ENCODE measurements at places on chromosomes 6 and 20.

DNA sequence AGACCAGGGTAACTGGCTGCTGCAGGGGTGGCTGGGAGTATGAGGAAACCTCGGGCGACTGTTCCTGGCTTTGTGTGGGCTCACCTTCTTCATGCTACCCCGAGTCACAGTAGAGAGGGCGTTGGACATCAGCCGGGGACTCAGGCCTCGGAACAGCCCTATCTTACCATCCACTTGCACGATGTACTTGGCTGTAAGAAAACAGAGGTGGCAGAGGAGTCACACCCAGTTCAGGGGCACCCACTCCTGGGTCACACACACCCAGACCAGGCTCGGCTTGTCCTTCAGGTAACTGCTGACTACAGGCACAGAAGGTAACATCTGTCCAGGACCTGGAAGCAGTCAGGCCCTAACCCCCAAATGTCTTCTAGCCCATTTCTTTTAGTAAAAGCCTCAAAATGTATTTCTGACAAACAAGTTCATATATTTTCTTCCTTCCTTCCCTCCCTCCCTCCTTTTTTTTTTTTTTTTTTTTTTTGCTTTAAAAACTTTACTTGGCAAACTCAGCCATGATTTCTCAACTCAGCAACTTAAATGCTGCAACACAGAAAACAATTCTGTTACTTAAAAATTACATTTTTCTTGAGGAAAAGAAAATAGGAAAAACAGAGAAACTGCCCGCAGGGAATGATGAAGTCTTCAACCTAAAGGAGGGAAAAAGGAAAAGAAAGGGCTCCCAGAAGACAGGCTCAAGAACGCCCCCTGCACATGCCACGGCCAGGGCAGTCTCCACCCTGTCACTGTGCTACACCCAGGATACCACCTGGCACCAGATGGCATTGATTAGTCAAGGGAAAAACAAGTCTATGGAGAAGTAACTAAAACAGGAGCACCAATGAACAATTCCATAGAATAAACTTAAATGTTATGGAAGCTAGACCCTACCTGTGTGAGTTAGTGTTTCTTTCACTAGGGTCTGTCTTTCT, 7.3 kb downstream of the MTCH1 start:
- DNase-seq = no peak

- peak; percentile 21 for DNase-seq
Measured at GRCh38 chr6:98835149-98836024, 1.0 kb downstream of the POU3F2 start.

GRCh38 chr6:88663801-88664200, 299.6 kb downstream of the RNGTT start:
- DNase-seq = no peak

- DNase-seq = no peak
Measured at GRCh38 chr6:51213811-51214210, 395.1 kb downstream of the TFAP2B start.

- DNase-seq = no peak
Measured at GRCh38 chr6:90093558-90094073, 199.3 kb downstream of the GJA10 start.

- DNase-seq = peak; percentile 16
Measured at GRCh38 chr6:42260396-42260888, 42.8 kb upstream of the MRPS10 start.

GRCh38 chr6:151379933-151380847, 11.2 kb downstream of the ZBTB2 start:
- no peak for DNase-seq

- no peak for DNase-seq
Measured at GRCh38 chr6:141110481-141110880, 1022.2 kb upstream of the GJE1 start.

GRCh38 chr6:88908598-88909548, 54.5 kb downstream of the RNGTT start:
- DNase-seq = no peak

GRCh38 chr20:32446301-32447100, 88.4 kb downstream of the ASXL1 start:
- DNase-seq = no peak

GRCh38 chr6:5726976-5727718, 279.6 kb downstream of the NRN1 start:
- peak; percentile 17 for DNase-seq

DNA sequence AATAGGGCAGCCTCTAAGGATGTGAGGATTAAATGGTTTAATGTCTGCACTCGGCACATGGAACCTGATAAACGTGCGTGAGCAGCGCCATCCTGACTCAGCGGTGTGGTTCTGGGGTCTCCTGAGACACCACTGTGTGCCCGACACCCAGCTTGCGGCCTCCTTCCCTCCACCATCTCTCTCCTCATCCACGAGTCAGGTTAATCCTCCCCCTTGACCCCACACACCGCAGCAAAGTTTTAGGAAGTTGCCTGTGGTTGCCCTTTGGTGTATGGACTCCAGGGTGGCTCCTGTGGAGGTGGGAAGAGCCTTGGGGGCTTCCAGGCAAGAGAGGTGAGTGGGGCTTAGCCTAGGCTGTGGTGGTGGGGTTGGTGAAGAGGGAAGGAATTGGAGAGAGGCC, 68.2 kb downstream of the PHACTR3 start:
- no peak for DNase-seq

- no peak for DNase-seq
Measured at GRCh38 chr20:56487216-56487615, 18.8 kb downstream of the RTF2 start.

DNA sequence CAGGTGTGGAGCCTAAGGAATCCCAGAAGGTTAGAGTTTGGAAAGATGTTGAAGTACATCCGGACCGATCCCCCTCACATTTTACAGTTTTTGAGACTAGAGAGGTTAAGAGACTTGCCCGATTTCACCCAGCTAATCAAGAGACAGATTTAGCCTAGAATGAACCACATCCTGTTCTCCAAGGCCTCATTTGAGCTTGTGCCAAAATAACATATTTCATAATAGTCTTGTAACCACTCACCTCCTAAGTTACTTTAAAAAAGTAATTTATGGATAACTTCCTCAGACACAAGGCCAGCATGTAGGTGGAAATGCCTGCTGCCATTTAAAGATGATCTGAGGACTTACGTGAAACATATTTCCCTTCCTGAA, 39.8 kb upstream of the ARHGAP18 start:
- DNase-seq = no peak

DNA sequence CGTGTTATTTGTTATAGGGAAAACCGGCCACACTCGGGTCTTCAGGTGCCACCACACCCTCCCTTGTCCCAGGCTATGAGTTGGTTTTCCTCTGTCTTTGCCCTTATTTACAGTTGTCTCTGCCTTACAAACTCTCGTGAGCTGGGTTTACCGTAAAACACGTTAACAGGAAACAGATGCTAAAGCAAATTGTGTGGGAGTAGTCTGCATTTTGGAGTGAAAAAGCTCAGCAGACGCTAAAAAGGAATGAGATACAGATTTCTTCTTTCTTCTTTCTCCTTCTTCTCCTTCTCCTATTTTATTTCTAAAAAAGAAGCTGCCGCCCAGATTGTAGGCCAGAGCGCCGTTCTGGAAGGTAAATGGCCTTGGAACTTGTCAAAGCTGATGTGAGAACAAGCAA, 51.9 kb downstream of the APCDD1L start:
- no peak for DNase-seq

DNA sequence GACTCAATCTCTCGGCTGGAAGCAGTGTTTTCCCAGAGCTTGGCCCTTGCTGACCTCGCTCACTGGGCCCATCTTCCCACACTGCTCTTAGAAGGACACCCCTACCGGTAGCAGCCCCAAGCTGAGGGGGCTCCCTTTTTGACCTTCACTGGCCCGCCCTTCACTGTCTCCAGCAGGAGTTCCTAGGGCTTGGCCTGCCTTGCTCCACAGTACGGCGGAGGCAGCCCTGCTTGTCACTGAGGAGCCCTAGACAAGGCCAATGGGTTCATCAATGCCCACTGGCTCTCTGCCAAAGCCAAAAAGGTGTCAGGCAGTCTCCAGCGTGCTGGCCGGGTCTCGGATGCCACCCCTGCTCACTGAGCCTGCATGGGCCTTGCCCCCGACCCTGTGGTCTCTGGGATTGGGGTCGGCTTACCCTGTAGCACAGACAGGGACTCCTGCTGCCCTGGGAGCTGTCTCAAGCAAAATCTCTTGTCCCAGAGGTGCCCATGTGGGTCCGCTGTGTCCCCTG, 2.1 kb downstream of the MMP24OS start:
- DNase-seq = no peak

DNA sequence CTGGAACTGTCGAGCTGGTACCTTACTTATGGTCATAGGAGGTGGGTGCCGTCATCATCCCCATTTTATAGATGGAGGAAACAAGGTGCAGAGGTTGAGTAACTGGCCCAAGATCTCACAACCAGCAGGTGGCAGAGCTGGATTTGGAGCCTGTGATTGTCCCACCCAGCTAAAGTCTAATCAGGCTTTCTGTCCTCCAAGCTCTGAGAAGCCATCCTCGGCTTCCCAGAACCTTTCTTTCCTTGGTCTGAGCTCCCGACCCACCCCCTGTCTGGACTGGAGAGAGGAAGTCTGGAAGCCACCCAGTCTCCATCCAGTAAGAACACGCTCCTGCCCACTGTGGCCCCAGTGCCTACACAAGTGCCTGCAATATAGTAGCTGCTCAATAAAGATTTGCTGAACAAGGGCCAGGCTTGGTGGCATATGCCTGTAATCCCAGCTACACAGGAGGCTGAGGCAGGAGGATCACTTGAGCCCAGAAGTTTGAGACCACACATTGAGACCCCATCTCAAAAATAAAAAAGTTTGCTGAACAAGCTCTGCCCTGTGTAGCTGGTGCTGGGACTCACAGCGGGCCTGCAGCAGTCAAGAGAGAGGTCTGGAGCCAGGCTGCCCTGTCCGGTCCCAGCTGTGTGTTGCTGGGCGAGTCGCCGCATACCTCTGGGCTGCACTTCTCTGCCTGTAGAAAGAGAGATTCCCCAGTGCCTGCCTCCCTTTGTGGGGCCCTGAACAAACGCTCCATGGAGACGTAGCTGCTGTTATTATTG, 32.5 kb upstream of the DLGAP4 start:
- DNase-seq = peak; percentile 48

- no peak for DNase-seq
Measured at GRCh38 chr20:3433744-3434143, 26.3 kb upstream of the DNAAF9 start.

DNA sequence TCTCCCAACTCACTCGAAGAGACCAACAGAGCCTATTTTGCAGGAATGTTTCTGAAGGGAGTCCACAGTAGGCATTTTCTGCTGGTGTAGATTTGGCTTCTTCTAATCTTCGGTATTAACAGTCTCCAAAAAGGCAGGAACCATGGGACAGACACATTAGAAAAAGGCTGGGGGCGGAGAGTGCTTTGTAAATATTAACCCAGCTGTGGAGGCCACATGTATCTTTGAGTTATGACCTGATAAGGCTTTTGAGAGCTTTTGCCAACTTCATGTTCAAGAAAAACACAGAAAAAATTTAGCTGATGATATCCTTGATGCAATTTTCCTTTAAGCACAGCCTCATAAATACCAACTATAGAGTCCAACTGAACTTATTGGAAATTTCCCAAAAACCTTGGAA, 119.4 kb upstream of the TSHZ2 start:
- no peak for DNase-seq

DNA sequence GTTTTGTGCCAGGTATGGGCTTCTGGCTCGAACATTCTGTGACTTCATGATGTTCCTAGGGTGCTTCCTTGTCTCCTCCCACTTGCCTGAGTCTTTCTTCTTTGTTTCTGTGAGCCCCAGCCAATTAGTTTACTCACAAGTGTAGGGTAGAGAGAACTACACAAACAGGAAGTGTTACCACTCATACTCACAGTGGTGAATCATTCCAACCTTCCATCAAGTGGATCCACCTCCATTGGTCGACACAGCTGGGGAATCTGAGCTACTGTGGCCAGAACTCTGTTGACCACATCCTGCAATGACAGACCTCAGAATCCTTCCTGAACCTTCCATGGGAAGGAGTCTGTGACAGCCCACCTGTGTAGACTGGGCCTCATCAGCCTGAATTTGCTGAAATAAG, 76.8 kb downstream of the UNC5CL start:
- peak; percentile 94 for DNase-seq

DNA sequence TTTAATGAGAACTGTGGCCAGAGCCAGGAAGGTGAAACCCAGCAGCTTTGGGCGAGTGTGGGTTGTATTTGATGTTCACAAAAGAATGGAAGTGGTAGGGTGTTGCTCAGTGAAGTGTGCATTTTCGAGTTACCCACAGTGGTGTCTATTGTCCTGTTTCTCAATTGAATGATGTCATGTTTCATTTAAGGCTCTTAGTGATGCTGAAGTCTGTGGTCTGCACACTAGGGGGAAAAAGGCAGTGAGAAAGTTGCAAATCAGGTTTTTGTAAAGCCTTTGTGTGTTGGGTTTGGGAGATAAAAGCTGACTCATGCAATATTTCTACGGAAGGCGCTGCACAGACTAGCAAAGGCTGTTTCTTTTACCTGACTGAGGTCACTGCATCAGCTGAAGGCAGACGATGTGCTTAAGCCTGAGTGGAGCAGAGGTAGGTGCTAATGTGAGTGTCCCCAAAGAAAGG, 121.1 kb downstream of the PLEKHG1 start:
- peak; percentile 60 for DNase-seq

GRCh38 chr6:144286503-144287393, 1.6 kb downstream of the UTRN start:
- peak; percentile 53 for DNase-seq

Data from SW480 (cell line).